ENCODE measurements at places on chromosomes 3 and 15. TPM values are rescaled to one million over a fixed set of nuclear protein-coding genes. Genes with fewer than 3 reads are reported as not detected.

- DNase-seq = no peak
Measured at GRCh38 chr3:2099779-2100191, 1.1 kb downstream of the CNTN4 start.

GRCh38 chr3:31926543-31926942, 54.5 kb downstream of the OSBPL10 start:
- no peak for DNase-seq

- DNase-seq = no peak
Measured at GRCh38 chr3:12894629-12895028, 53.3 kb upstream of the RPL32 start.

DNA sequence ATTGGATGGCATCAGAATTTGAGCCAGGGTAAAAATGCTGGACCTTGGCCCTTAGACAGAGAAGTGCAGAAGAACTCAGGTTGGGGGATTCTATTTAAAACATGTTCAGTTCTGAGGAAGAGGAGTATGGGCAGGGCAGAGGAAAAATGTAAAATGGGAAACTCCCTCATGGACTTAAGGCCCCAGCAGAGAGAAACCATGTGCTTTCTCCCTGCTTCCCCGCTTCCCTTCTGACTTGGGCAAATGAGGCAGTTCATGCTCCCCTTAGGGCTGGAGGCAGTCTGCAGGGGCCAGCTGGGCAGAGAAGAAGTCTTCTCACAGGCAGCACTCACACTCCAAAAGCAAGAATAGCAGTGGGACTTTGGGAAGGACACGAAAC, 9.9 kb upstream of the NUDT16 start:
- no peak for DNase-seq

- DNase-seq = no peak
Measured at GRCh38 chr3:137796993-137797392, 32.9 kb downstream of the SOX14 start.

TMEM207 gene
- total RNA-seq = not detected

IQCF2 gene
- not detected for total RNA-seq

Measured in glomerular endothelial cell (primary cell).